ENCODE measurements at places on chromosomes 3 and 15.

GRCh38 chr3:37986479-37987314, 3.9 kb upstream of the VILL start:
- DNase-seq: no peak

DNA sequence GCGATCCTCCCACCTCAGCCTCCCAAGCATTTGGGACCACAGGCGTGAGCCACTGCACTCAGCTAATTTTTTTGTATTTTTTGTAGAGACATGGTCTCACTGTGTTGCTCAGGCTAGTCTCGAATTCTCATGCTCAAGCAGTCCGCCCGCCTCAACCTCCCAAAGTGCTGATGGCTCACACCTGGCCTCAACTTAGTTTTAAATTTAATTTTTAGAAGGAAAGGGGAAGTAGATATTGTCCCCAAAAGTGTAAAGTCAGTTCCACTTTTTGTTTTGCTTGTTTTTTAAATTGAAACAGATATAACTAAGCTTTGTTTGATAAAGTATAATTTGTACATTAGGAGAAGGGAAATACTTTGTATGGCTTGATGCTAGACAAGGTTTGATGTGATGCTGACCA, 31.3 kb upstream of the NFKBIZ start:
- no peak for DNase-seq

GRCh38 chr15:35151782-35152181, 66.7 kb upstream of the NANOGP8 start:
- no peak for DNase-seq

DNA sequence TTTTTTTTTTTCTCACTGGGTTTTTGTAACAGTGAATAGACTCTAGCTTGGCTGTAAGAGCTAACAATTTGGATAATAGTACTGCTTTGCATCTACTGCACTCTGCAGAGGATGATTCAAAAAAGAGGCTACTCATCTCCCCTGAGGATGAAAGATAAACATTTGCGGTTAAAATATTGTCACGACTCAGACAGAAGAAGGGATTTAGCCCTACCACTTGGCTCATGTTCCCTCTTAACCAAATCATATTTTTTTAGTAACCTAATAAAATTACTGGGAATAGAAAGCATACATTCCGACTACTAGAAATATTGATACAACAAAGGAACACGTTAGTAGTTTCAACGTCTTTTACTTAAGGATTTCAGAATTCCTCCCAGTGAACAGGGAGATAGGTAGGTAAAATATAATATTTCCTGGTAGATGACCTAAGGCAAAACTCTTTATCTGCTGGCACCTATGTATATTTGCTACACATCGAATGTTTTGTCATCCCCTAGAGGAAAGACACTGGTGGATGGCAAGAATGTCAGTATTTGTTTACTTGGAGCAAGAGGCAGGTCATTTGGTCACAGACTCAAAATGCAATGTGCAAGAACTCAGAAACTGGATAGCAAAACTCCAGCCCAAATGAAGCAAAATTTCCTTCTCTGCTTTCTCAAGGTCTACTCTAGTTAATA, 110.8 kb downstream of the GREM1 start:
- no peak for DNase-seq

DNA sequence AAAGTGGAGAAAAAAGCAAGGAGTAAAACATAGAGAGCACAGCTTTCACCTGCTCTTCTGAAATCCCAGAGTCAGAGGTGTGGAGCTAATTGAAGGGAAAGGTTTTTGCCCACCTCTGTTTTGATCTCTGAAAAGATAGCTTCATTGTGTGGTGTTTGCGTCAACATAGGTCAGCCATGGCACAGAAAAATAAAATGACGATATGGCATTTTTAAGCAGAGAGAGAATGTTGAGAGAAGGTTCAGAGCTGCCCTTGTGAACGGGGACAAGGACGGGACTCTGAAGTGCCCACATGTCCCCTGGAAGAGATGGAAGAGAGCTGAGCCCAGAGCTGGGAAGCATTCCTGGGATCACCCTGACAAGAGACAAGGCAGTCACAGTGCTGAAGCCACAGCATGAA, 249.4 kb upstream of the PLSCR5 start:
- no peak for DNase-seq

DNA sequence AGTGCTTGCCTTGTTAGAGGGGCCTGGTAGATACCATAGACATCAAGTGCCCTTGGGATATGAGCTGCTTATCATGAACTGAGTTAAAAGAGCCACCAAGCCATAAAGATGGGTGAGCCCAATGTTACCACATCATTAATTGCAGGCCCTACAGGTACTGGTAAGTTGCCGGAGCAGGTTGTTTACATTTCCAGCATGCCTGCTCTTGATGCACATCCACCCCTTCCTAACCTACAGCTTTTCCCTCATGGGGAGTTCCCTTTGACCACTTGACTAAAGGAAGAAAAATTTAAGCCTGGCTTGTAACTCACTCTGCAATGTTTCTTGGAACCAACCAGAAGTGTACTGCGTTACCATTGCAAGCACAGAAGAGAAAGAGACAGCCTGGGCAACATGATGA, 24.7 kb upstream of the ULK4 start:
- DNase-seq: no peak

GRCh38 chr15:35209838-35210237, 124.7 kb upstream of the NANOGP8 start:
- DNase-seq: no peak

GRCh38 chr3:60536420-60536819, 714.8 kb downstream of the FHIT start:
- DNase-seq: no peak

DNA sequence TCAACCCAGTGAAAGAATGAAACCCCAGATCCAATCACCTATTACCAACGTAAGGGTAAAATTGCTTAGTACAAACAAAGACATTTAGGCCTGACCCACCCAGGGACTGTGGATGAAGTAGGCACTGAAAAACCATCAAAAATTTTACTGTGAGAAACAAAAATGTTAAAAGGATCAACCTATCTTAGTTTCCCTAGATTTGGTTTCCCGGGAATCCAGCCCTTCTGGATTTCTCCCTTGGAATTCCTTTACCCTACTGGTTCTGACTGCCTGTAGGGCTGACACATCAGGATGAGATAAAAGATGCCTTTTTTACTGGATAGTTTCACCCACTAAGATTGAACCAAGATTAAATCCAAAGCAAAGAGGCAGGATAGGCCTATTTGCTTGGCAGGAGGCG, 102.7 kb downstream of the SCAPER start:
- no peak for DNase-seq

DNA sequence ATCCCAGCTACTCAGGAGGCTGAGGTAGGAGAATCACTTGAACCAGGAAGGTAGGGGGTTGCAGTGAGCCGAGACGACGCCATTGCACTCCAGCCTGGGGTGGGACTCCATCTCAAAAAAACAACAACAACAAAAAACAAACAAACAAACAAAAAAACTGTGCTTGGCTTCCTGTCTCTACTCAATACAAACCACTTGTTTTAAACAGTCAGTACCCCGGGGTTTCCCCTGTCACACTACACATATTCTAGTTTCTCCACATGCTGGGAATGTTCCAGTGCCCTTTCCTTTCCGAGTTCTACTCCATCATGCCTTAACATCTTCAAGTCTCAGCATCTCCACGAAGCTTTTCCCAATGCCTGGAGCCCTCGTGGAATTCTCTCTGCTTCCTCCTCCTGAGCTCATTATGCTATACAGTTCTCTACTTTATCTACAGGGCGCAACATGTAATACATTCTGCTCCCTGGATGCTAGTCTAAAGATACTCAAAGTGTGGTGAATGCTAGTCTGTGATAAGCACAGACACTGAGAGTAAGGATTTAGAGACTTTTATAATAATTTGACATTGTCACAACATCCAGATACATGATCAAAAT, 7.8 kb downstream of the EMC3 start:
- no peak for DNase-seq

DNA sequence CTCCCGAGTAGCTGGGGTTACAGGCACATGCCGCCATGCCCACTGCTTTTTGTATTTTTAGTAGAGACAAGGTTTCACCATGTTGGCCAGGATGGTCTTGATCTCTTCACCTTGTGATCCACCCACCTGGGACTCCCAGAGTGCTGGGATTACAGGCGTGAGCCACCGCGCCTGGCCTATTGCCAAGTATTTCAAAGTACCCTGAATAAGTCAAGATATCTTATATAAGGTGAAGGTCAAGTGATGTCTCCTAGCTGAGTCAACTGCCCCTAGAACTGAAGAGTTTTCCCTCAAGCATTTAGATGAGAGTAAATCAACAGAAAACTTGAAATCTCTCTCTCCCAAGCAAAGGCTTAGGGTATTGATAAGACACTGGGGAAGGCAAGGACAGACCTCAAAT, 63.9 kb downstream of the RPL22L1 start:
- DNase-seq: no peak

GRCh38 chr3:90080988-90081387, 973.6 kb downstream of the EPHA3 start:
- no peak for DNase-seq

Data from occipital lobe (tissue), 3 donors.